ENCODE measurements at places on chromosomes 2 and 18.

- no peak for DNase-seq
These were observed 322.7 kb downstream of the NOL4 start for GRCh38 chr18:33901894-33902512.

GRCh38 chr2:38440655-38441054 lies 63.6 kb upstream of the ATL2 start:
- DNase-seq = no peak

- DNase-seq = no peak
These were observed 11.2 kb downstream of the CASP10 start for GRCh38 chr2:201194097-201194496.

GRCh38 chr2:226725126-226725860 lies 74.3 kb downstream of the IRS1 start:
- no peak for DNase-seq

DNA sequence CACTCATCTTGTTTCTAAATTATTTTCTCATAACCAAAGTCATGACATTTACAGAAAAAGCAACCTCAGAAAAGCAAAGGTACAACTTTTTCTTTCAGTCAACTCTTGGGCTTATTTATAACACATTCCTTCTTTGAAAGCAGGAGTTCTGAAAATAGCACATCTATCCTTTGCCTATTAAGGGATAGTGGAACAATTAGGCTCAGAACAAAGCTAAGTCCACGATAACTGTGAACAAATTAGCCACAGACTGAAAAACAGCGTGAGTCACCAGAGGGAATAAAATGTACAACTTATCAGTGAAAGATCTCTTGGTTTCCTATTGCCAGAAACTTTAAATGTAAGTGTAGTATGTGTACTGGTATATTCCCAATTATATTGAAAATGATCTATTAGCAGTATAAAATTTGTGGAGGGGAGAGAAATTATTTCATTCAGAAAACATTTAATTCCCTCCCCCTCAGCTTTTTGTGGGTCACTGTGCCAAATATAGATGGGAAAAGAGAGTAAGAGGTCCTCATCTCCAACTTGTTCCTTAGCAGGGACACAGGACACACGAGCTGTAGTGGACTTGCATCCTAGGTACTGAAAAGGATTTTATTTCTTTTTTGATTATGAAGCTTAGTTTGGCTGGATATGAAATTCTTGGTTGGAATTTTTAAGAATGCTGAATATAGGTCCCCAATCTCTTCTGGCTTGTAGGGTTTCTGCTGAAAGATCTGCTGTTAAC lies 15.4 kb upstream of the MATN3 start:
- DNase-seq = no peak
